Activated T-helper 9 cell treated with anti-CD3 and anti-CD28 coated beads, Interleukin-2, amount 50 U/mL, for 16 hours (primary cell): ENCODE measurements at places on chromosomes 7 and 10.

GRCh38 chr7:73423519-73424488, 9.8 kb upstream of the FZD9 start:
- no peak for DNase-seq

DNA sequence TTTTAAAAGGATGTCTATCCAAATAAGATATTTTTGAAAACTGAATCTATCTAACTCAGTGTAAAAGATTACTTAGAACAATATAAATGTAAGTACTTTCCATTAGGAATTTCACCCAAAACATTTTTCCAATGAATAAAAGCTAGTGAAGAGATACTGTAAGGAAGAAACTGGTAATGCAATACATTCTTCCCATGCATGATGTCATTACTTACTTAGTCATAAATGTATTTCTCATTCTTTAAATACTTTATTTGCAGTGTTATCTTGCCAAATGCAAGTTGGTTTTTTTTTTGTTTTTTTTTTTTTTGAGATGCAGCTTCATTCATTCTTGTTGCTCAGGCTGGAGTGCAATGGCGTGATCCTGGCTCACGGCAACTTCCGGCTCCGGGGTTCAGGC, 265.6 kb downstream of the PHF14 start:
- DNase-seq, result no peak

GRCh38 chr10:4144817-4145216, 359.8 kb upstream of the KLF6 start:
- DNase-seq, result no peak

DNA sequence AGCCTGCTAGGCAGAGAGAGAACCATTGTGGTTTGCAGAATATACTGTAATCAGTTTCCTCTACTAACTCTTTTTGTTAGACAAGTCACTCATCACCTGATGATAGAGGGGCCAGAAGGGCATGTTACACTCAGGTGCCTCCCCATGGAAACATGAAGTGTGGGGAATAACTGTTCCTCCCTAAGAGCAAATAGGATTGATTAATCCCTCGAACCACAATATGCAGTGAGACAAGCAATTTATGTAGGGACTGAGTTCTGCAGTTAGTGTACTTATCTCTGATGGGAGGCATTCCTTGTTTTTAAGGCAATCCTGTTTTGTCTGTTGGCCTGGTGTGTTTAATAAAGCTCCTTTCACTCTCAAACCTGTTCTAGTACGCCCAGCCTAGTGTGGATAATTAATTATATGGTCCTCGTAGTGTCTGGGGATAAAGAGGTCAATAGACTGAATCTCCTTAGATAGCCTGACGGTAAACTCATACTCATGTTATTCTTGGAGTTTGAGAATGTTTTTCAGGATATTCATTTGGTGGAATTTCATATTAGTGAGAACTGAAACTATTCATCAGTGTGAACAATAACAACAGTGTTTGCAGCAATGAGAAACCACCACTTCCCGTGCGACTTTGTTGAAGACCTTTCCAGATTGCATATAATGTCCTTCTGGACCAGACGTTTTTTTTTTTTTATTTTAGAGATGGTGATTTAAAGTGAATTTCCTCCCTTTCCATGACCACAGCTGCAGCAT, 344.8 kb upstream of the FZD8 start:
- DNase-seq, result no peak

DNA sequence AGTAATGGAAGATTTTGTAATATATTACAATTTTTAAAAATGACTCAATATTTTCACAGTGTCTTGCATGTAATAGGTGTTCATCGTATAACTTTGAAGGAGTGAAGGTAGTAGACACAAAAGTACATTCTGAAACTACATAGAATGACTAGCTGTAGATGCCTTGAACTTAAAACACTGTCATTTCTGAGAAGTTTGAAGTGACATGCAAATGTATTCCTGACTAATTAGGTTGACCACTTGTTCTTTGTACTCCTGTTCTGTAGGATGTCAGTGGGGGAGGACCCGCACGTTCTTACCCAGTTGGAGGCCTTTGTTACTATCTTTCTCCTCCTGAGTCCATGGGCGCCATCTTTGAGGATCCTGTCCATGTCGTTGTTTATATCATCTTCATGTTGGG, 31.2 kb downstream of the SEC61A2 start:
- no peak for DNase-seq

DNA sequence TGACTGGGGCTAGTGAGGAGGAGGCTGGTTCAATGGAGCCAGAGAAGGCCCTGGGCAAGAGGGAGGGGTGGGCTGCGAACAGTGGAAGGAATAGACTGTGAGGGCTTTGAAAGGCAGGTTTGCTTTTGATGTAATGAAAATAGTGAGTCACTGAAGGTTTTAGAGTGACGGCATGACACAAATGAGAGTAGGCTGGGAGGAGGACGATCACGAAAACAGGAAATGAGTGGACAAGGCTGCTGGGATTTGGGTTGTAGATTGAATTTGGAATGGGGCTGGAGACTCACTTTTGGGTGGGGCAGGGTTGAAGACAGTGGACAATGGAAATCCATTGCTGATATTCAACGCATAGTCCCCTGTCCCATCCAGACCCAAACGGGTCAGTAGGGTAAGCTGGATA, 139.6 kb downstream of the CDH23 start:
- no peak for DNase-seq

- DNase-seq, result no peak
These were observed 552.3 kb upstream of the GRM3 start for GRCh38 chr7:86091369-86091768.
